ENCODE measurements at places on chromosomes 11 and 22.

DNA sequence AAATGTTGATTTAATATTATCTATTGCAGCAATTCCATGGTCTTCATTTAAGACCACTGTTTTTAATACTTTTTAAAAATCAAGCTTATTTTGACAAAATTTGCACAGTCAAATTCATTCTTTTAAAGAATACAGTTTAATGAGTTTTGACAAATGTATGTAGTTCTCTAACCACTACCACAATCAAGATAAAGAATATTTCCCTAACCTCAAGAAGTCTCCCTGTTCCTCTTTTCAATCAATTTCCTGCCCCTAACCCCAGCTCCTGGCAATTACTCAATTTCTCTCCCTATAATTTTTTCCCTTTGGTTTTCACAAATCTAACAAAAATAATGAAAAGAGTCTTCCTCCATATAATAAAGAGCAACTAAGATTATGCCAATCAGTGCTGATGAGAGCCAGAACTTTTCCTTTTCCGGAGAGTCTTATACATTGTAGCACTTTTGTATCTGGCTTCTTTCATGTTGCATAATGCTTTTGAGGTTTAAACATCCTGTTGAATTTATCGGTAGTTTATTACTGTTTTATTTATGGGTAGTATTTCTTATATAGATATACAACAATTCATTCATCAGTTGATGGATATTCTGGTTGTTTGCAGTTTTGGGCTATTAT lies 231.7 kb downstream of the AASDHPPT start:
- DNase-seq, result no peak

DNA sequence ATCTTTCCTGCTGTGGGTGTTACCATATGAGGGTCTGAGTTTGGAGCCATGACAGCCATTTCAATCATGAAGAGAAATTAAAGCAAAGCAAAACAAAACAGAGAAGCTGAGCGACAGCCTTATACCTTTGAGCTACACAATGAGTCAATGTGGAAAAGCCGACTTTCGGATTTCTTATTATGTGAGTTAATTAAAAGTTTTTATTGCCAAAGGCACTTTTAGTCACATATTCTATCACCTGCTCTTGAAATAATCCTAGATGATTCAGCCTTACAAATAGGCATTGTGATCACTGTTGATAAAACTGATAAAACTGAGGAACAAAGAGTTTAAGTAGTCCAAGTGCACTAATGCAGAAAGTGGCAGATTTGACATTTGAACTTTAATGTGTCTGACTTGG lies 381.9 kb upstream of the TENM4 start:
- DNase-seq, result no peak

- no peak for DNase-seq
Measured at GRCh38 chr22:42945736-42946135, 69.2 kb downstream of the PACSIN2 start.

GRCh38 chr22:45435544-45436139 lies 22.1 kb downstream of the RIBC2 start:
- DNase-seq, result peak; percentile 30

DNA sequence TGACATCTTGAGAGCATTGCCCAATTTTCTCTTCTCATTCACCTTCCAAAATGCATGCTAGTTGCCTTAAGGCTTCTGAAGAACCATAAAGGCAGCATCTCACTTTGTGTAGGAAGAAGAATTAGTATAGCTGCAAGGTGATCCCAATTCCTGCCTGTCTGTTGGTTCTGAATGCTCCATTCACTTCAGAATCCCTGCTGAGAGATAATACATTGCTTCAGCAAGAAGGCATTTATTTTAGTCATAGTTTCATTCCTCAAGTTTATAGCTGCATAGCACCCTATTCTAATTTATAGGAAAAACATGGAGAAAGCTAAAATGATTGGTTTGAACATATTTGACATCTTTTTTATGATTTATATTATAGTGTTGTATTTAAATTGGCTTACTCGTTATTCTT lies 181.3 kb downstream of the METTL15 start:
- no peak for DNase-seq

DNA sequence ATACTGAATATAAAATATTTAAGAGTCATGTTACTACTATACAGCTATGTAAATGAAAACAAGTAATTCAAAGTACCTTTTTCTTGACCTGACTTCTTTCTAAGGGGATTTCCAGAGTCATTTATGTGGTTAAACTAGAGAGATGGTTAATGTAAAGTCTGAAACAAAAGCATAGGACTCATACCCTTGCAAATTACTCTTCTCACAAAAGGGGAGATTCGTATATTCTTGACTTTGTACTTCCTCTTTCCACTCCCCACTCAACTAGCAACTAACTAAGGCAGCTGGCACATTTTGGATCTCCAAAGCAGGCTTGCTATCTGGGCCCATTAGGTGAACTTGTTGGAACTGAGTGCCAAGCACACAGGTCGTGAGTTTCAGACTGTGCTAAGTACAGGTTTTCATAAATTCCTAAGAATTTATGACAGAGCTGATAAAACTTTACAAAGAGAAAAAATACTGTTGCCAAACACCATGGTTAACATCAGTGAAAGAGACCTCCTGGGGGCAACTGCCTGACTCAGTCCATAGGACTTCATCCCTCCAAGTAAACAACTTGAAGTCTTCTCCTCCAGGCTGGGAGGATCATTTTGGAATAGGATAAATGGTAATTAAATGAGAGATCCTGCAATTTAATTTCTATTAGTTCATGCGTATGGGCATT lies 77.0 kb upstream of the DDI1 start:
- no peak for DNase-seq

DNA sequence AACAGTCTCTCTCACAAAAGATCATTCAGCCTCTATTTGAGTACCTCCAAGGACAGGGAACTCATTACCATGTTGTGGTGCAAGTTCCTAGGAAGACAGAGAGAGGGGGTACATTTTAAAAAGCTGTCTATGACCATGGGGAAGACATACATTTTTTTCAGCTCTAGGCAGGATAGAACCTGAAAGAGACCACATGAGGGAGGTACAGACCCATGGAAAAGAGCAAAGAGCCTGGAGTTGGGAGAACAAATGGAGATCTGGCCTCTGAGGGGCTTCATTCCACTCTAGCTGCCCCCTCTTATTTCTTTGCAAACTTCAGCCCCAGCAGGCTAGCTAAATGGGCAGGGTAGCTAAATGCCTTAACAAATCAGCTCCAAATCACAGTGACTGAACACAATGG lies 36.3 kb downstream of the KCNC1 start:
- DNase-seq, result no peak

DNA sequence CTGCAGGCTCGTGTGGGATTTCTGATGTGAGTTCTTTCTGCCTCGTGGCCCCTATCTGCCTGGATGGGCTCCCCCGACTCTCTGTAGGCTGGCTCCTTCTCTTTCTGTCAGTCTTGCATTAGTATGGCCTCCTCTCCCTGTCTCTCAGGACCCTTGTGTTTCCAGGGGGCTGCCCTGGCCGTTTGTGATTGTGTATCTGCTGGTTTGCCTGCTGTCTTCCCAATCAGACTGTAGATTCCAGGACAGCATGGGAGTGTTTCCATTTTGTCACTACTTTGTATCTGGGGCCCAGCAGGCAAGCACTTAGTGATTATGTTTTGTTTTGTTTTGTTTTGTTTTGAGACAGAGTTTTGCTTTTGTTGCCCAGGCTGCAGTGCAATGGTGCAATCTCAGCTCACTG lies 25.6 kb downstream of the SNAP29 start:
- no peak for DNase-seq

DNA sequence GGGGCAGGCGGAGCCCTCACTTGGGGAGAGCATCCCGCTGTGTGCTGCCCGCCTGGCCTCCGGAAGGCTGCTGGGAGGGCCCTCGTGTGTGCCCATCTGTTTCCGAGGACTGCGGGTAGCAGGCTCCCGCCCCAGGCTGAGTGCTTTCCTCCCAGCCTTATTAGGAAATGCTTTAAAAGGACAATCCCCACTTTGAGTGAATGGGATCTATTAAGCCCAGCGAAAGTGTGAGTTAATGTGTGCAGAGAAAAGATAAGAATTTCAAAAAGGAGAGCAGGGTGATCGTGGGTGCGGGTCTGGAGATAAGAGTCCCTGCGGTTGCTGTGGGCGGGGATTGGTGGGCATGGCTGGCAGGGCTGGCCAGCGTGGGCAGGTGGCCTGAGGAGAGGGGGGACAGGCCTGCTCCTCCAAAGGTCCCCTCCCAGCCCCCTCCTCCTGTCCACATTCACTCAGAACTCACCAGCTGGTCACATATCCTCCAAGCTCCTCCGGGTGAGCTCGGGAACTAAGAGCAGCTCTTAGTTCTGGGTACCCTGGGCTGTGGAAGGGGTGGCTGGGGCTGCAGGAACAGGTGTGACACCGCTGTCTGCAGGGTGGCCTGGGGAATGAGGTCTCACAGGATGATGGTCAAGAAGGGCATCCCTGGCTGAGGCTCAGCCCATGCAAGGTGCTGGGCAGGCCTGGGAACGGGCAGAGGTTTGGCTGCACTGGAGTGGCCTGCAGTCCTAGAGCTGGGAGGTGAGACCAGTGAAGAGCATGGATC lies 1260.3 kb downstream of the BRD1 start:
- DNase-seq, result no peak

DNA sequence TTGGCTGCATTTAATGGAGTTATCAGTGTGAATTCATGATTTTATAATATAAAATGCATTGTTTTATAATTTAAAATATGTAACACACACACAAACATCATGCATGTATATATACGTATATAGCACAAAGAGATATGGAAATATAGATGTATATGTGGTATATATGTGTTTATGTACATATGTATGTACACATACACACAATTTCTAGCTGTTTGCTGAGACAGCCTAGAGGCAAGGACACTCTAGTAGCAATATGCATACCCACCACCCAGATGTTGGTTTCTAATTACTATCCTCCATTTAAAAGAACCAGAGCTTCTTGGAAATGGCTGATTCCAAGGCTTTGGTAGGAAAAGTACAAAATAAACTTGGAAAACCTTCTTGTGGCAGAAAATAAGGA lies 50.4 kb downstream of the RBFOX2 start:
- no peak for DNase-seq

GRCh38 chr22:24138649-24139420 lies 42.5 kb upstream of the SUSD2 start:
- DNase-seq, result no peak

All from amygdala (tissue), 56 donors.